ENCODE measurements at places on chromosomes 16 and 17.

GRCh38 chr17:8117980-8118768 lies at the start of gene ALOXE3:
TSS of gene ALOXE3 (minus strand) at chr17:8118514. CDS start at chr17:8117990, 524 bp downstream.
- peak; percentile 23 for DNase-seq

DNA sequence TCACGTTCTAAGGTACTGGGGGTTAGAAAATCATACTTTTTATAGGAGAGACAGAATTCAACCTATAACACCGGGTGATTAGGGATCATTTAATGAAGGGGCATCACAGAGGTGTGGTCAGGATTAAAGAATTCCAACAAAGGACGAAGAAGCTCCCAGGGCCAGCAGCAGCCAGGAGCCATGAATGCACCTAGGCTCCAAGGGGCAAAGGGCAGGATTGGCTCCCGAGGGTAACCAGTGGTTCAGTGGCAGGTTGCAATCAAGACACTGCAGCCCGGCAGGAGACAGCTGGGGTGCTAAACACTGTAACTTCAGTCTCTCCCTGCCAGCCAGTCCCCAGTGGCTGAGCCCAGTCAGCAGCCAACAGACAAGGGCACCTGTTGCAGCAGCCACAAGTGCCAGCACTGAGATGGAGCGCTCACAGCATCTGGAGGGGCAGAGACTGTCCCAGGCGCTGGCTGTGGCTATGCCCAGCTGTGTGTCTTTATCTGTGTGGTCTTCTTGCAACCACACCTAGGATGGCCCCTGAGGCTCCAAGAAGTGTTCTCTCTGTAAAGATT lies 23.9 kb downstream of the DHRS7C start:
- DNase-seq: no peak

DNA sequence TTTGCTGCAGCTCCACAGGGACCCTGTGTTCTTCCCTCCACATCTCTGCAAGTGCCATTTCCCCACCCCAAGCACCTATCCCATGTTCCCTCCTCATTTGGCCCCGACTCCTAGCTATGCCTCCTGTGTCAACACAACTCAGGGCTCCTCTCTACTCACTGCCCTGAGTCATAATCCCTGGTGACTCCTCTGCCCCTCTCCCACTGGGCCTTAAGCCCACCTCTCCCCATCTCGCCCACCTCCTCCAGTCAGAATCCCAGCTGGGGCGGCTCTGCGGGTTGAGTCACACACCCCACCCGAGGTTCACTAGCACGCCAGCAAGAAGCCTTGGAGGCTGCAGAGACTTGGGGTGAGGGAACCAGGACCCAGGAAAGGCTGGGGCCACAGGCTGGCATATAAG lies 346.2 kb downstream of the FOXL1 start:
- DNase-seq: no peak

DNA sequence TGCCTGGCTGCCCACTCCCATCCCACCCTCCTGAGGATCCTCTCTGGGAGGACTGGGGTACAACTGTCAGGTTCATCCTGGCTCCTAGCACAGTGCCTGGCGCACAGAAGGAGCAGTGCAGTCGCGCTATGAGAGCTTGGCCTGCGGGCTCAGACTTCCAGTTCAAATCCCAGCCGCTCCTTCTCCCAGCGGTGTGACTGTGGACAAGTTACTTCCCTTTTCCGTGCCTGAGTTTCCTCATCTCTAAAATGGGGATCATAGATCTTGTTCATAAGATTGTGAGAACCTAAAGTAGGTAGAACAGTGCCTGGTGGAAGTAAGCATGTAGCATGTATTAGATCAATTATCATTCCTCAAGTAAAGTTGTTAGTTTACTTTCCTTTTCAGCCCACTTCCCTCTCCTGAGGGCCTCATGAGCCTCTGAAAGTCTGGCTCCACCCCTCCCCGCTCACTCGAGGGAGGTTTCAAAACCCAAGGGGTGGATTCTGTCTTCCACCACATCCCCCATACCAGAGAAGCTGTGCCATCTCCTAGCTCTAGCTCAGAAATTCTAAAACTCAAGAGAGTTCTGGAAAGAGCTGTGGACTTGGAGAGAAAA lies 19.9 kb upstream of the COL1A1 start:
- no peak for DNase-seq

- DNase-seq: no peak
Measured at GRCh38 chr16:22887445-22887844, 73.5 kb downstream of the HS3ST2 start.

- no peak for DNase-seq
Measured at GRCh38 chr17:76826330-76827068, 41.7 kb upstream of the MGAT5B start.

- no peak for DNase-seq
Measured at GRCh38 chr16:13883881-13884280, 36.1 kb upstream of the ERCC4 start.

- no peak for DNase-seq
Measured at GRCh38 chr16:4697848-4698291, 4.5 kb downstream of the NUDT16L1 start.

GRCh38 chr17:30388321-30389179 lies 9.8 kb downstream of the CPD start:
- DNase-seq: no peak

- DNase-seq: no peak
Measured at GRCh38 chr17:61415374-61416210, 15.9 kb downstream of the TBX2 start.

- DNase-seq: no peak
Measured at GRCh38 chr17:56064506-56064905, 88.8 kb upstream of the ANKFN1 start.

DNA sequence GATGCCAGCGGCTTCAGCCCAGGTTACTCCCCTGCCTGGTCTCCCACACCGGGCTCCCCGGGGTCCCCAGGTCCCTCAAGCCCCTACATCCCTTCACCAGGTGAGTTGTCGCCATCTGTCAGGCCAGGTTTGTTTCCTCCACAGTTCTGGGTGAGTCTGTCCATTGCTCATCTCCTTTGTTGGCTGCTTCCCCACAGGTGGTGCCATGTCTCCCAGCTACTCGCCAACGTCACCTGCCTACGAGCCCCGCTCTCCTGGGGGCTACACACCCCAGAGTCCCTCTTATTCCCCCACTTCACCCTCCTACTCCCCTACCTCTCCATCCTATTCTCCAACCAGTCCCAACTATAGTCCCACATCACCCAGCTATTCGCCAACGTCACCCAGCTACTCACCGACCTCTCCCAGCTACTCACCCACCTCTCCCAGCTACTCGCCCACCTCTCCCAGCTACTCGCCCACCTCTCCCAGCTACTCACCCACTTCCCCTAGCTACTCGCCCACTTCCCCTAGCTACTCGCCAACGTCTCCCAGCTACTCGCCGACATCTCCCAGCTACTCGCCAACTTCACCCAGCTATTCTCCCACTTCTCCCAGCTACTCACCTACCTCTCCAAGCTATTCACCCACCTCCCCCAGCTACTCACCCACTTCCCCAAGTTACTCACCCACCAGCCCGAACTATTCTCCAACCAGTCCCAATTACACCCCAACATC lies 28.8 kb downstream of the POLR2A start:
- DNase-seq: no peak

- no peak for DNase-seq
Measured at GRCh38 chr17:58487589-58488427, at the start of gene HSF5. TSS of gene HSF5 (minus strand) at chr17:58488408. CDS start at chr17:58488274, 134 bp downstream.

DNA sequence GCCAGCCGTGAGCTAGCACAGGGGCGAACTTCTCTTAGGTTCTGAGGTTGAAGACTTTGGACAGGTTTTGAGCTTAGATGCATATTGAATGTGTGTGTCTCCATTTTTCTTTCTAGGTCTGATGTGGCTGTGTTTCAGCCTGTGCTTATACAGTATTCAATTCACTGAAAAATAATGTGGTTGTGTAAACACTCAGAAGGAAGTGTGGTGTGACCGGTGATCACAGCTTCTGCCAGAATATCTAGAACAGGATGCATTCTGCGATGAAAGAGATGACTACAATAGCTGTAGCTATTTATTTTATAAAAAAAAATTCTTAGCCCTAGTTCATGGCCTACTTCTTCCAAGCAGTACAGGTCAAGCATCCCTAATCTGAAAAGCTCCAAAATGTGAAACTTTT lies 64.4 kb downstream of the MAP2K6 start:
- DNase-seq: no peak

DNA sequence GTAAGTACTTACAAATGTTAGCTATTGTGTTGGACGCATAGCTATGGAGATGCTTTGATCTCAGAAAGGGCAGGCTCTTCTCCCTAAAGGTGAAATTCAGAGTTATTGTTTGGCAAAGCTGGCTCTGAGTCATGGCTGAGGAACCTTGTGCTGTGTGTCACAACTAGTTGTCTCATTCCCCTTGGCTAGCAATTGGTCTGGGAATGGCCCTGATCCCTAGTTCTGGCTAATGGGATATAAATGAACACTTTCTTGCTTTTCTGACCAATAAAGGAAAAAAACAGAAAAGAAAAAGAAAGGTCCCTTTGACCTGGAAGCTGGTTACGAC lies 210.6 kb downstream of the MAP2K4 start:
- DNase-seq: no peak

DNA sequence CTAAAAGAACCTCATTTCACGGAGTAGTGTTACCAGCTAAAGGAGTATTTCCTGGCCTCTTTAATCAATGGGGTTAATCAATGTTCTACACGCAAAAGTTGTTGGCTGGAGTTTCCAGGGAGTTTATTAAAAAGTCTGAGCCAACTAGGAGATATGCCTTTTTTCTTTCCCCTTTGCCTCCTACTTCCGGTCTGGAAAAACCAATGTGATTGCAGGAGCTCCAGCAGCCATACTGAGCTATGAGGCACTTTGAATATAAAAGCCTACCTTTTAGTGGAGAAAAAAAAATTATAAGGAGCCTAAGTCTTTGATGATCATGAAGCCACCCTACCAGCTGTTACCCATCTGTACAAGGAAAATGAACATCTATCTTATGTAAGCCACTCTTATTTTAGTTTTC lies 17.9 kb upstream of the ERCC4 start:
- DNase-seq: no peak

GRCh38 chr17:41396996-41397660 lies at the start of gene KRT31:
TSS of gene KRT31 (minus strand) at chr17:41397608. CDS start at chr17:41397539, 69 bp downstream.
- DNase-seq: no peak

DNA sequence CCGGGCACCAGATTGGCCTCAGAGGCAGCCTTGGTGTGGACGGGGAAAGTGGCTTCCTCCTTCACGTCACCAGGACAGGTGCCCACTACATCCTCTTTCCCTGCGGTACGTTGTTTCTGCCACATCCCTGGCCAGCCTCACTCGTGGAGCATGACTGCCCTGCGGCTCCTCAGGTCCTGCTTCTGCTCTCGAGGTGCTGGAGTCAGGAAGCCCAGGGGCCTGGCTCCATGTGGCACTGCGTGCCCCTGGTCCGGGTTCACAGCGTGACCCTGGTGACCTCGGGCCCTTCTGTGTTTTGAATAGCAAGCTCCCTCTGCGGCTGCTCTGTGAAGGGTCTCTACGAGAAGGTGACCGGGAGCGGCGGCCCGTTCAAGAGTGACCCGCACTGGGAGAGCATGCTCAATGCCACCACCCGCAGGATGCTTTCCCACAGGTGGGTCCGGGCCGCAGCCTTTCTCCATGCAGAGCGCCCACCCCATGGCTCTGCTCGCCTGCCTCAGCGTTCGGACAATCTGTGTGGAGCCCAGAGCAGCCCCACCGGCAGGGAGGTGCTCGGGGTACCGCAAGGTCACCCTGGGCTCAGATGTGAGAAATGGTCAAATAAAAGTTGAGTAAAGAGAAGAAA lies 13.5 kb downstream of the RGS11 start:
- no peak for DNase-seq

DNA sequence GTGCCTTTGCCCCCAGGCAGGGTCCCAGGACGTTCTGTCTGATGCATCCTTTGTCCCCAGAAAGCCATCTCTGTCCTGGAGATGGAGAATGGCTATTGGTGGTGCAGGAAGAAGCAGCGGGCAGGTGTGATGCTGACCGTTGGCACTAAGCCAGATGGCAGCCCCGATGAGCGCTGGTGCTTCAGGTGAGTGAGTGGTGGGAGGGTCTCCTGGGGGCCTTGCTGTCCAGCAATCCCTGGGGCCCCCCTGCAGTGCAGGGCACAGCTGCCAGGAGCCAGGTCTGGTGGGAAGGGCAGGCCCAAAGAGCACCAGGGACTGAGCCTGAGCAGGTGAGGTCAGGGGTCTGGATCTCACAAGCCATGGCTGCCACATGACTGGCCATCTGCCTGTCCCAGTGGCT lies 18.1 kb downstream of the TRPV2 start:
- no peak for DNase-seq

- no peak for DNase-seq
Measured at GRCh38 chr17:50682938-50683337, 24.8 kb downstream of the ANKRD40 start.

- DNase-seq: no peak
Measured at GRCh38 chr17:28131599-28131998, 89.1 kb downstream of the NLK start.

GRCh38 chr16:87459027-87459426 lies 33.8 kb downstream of the ZCCHC14 start:
- DNase-seq: no peak

GRCh38 chr17:73715769-73716168 lies 71.5 kb upstream of the SDK2 start:
- no peak for DNase-seq

DNA sequence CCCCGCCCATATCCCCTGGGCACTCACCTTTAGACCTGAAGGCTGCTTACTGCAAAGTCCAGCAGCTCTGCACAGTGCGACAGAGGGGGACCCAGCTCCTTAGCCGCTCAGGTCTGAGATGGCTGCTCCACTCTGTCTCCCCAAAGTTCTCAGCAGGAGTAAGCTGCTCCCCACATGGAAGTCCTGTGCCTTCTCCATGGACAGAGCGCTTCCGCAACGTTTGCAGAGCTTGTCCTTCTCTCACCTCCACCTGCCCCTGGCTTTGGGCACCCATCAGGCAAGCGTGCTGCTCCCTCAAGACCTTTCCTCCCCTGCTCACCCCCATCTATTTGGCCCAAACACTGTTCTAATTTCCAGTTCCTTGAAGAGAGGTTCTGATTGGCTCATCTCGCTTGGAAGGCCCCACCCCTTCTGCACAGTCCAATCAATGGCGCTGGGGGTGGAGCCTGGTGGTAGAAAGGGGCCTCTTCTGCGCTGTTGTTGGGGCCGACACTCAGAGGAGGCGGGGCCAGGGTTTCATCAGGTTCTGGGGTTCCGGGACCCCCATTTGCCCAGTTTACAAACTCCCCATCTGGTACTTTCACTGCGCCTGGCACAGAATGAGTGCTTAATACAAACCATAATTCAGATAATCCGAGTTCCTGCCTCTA lies 137.2 kb downstream of the CYLD start:
- no peak for DNase-seq

DNA sequence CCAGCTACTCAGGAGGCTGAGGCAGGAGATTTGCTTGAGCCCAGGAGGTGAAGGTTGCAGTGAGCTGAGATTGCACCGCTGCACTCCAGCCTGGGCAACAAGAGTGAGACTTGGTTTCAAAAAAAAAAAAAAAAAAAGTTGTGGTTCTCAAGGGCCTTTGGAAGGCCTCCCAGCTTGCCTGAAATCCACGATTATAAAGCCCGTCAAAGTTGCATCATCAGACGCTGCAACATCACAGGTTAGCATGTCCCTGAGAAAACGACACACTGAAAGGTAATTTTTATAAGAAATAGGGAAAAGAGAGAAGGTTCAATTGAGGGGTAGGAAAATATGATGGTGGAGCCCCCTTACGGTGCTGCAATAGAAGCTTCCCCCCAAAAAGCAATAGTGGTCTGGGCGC lies 4.6 kb upstream of the LYZL6 start:
- no peak for DNase-seq

All from Ammon's horn (tissue), 1 donor.